Pulmonary artery endothelial cell (primary cell): ENCODE measurements at places on chromosomes 2 and 18. TPM values are rescaled to one million over a fixed set of nuclear protein-coding genes. Genes with fewer than 3 reads are reported as not detected.

KIF1A gene
- 0.07 TPM in 1 of 2 replicates, not detected in the other for total RNA-seq

VWA3B gene
- not detected in 2 replicates for total RNA-seq

CDH7 gene
- total RNA-seq: not detected in 2 replicates

MC5R gene
- not detected in 2 replicates for total RNA-seq

APLF gene
- 4.2 and 4.8 TPM in 2 replicates for total RNA-seq

GPAT2 gene
- total RNA-seq: 5.1 and 6.3 TPM in 2 replicates

PDCD1 gene
- not detected in 2 replicates for total RNA-seq

SOX11 gene
- total RNA-seq: not detected in 2 replicates

B4GALT6 gene
- total RNA-seq: 9.1 and 12.2 TPM in 2 replicates

EFEMP1 gene
- 3,607 and 5,886 TPM in 2 replicates for total RNA-seq

FAM237A gene
- total RNA-seq: not detected in 2 replicates

HSPD1 gene
- total RNA-seq: 183 and 512 TPM in 2 replicates

HMSD gene
- 0.07 TPM in 1 of 2 replicates, not detected in the other for total RNA-seq

PID1 gene
- total RNA-seq: 0.11 TPM in 1 of 2 replicates, not detected in the other

GPR39 gene
- total RNA-seq: 0.04 TPM in 1 of 2 replicates, not detected in the other

BUB1 gene
- 27.7 and 101 TPM in 2 replicates for total RNA-seq

COLEC11 gene
- 0.13 and 0.35 TPM in 2 replicates for total RNA-seq
